ENCODE measurements at places on chromosomes 5 and 9.

DNA sequence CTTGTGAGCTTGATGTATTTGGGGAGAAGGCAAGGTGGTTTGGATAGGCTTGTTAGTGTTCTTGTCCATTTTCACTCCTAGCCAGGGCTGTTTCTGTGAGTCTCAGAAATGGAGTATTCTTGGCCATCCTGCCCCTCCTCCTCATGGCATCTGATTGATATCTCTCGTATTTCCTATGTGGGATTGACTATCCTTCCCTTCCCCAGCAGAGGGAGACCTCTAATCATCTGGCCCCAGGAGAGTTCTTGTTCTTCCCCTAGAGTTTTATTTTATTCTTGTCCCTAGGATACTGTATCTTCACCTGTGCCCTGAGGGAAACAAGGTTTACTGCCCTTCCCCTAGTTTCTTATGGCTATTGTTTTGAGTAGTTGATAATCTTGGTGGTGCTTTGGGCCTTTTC lies 114.4 kb downstream of the VPS13A start:
- no peak for DNase-seq

DNA sequence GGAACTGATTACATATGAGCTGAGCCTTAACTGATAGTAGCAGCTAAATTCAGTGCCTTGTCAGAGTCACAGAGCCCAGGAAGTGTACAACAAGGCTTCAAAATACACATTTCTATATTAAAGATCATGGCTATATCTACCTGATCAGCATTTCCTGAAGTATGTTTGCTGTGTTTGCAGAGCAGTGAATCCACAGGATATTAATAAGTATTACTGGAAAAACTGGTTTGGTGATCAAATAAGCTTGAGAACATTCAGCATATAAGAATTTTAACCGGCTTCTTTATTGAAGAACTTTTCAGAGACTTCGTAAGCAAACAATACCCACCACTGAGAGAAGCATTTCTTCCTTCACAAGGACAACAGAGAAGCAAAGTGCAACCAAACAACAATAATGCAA lies 227.0 kb downstream of the ELAVL2 start:
- no peak for DNase-seq

GRCh38 chr5:175842951-175843793 lies 28.2 kb upstream of the CPLX2 start:
- DNase-seq = no peak

- DNase-seq = no peak
These were observed 17.8 kb downstream of the IFNA5 start for GRCh38 chr9:21287280-21287679.

- no peak for DNase-seq
These were observed 49.3 kb downstream of the ZFAND5 start for GRCh38 chr9:72315510-72316311.

DNA sequence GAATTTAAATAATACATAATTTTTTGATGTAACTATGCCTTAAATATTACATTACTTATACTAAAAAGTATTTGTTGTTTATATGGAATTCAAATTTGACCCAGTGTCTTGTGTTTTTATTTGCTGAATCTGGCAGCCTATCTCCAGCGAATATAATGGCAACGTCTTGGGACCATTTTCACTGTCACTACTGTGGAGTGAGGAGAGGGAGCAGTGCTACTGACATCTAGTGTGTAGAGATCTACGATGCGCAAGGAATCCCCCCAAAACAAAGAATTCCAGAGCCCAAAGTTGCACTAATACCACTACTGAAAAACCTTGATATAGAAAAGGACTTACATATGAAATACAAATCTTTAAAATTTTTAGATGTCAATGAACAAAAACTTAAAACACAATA lies 314.4 kb downstream of the DRD1 start:
- no peak for DNase-seq
